ENCODE measurements at places on chromosomes 16 and 17. TPM values are rescaled to one million over a fixed set of nuclear protein-coding genes. Genes with fewer than 3 reads are reported as not detected.

KREMEN2 gene
- total RNA-seq, result not detected

APOBR gene
- not detected for total RNA-seq

TEKT5 gene
- under 0.01 TPM for total RNA-seq

NPIPA8 gene
- not detected for total RNA-seq

CDH13 gene
- total RNA-seq, result 126 TPM

SPN gene
- total RNA-seq, result not detected

SPSB3 gene
- total RNA-seq, result 38.1 TPM

CDT1 gene
- 3.5 TPM for total RNA-seq

LLGL2 gene
- total RNA-seq, result 0.57 TPM

AIPL1 gene
- total RNA-seq, result not detected

ARHGDIA gene
- total RNA-seq, result 275 TPM

NECAB2 gene
- total RNA-seq, result not detected

DPEP3 gene
- not detected for total RNA-seq

OR1A1 gene
- total RNA-seq, result not detected

NKD1 gene
- 0.14 TPM for total RNA-seq

KRTAP29-1 gene
- not detected for total RNA-seq

CMTM2 gene
- total RNA-seq, result not detected

MC1R gene
- 5.6 TPM for total RNA-seq

NPIPA2 gene
- 0.44 TPM for total RNA-seq

ACSM2A gene
- total RNA-seq, result not detected

COX11 gene
- total RNA-seq, result 25.4 TPM

CCL1 gene
- total RNA-seq, result not detected

JMJD6 gene
- total RNA-seq, result 37.0 TPM

EME2 gene
- 10.3 TPM for total RNA-seq

GRB7 gene
- 0.57 TPM for total RNA-seq

NT5C3B gene
- total RNA-seq, result 79.9 TPM

ZNF750 gene
- not detected for total RNA-seq

AOC2 gene
- total RNA-seq, result 0.44 TPM

LPCAT2 gene
- total RNA-seq, result 14.4 TPM

CTNS gene
- total RNA-seq, result 74.2 TPM

GCGR gene
- total RNA-seq, result not detected

CCT6B gene
- 1.1 TPM for total RNA-seq

SNAI3 gene
- total RNA-seq, result 0.22 TPM

TMC5 gene
- total RNA-seq, result not detected

RRAD gene
- 11.0 TPM for total RNA-seq

ITGB3 gene
- total RNA-seq, result 125 TPM

GLYR1 gene
- 57.8 TPM for total RNA-seq

CUEDC1 gene
- 12.5 TPM for total RNA-seq

STX1B gene
- 3.0 TPM for total RNA-seq

SERPINF2 gene
- total RNA-seq, result 0.14 TPM

SLC6A4 gene
- total RNA-seq, result not detected

ACAP1 gene
- total RNA-seq, result not detected
